Naive B cell (primary cell): ENCODE measurements at places on chromosomes 5 and 9.

DNA sequence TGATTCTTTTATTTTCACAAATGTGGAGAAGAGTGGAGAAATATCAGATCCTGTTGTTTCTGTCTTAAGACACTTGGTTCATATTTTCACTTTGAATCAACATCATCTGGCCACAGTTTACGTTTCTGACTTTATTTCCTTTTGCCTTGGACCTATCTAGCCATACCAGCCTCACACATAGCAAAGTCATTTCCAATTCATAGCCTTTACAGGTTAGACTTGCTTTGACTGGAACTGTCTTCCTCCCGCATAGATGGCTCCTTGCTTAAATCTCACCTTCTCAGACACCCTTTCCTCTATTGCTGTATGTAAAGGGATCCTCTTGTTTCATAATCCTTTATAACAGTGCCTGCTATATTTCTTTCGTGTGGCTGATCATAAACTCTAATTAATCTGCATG is 297.8 kb downstream of the SH3GL2 start:
- no peak overlapping the region for H3K4me3 ChIP-seq
- H3K27ac ChIP-seq: no peak overlapping the region
- H3K36me3 ChIP-seq: no peaks in the 10 kb centered on the region

DNA sequence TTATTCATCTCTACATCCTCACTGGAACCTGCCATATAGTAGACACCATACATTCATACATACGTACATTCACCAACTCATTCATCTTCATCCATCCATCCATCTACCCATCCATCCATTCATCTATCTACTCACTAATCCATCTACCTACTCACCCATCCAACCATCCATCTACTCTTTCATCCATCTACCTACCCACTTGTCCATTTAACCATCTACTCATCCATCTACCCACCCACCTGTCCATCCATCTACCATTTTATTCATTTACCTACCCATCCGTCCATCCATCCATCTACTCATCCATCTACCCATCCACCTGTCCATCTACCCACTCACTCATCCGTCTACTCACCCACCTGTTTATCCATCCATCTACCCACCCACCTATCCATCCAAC is 31.9 kb upstream of the LCP2 start:
- no peaks in the 10 kb centered on the region for H3K27me3 ChIP-seq
- no peak overlapping the region for H3K4me3 ChIP-seq
- DNase-seq: no peak
- no peaks in the 10 kb centered on the region for H3K36me3 ChIP-seq

GRCh38 chr5:54539001-54539400 is 21.4 kb downstream of the SNX18 start:
- H3K36me3 ChIP-seq: peaks cover 8% of the 10 kb centered on the region
- peak overlapping the region; percentile 3 for H3K4me3 ChIP-seq
- H3K27me3 ChIP-seq: no peaks in the 10 kb centered on the region
- DNase-seq: no peak

DNA sequence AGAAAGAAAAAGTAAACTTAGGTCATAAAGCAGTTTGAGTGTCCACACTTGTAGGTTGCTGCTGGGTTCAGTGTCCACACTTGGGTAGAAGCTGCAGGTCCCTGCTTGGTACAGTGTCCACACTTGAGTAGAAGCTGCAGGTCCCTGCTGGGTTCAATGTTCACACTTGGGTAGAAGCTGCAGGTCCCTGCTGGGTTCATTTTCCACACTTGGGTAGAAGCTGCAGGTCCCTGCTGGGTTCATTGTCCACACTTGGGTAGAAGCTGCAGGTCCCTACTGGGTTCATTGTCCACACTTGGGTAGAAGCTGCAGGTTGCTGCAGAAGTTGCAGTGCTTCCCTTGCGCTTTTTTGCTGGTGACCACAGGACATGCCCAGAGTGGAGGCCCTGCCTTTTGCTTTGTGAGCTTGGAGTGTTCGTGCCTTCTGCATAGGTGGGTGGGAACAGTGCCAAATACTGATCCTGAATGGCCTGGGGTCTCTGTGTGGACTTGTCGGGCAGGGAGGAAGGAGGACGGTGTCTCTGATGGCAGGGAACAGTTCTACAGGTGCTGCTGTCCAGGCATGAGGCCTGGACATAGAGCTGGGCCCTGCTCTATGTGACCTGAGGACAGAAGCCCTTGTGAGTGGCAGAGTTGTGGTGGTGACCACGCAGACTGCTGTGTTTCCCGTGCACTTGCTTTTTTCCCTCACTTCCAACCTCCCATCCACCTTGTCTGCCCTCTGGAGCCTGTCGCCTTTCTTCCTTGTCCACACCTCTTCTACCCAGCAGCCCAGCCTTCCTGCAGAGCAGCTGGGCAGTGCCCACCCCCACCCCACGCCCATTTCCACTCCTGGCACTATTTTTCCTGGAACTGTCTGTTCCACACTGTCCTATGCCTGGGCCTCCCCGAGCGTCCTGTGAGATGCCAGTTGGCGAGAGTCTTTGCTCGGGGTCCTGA is 120.8 kb downstream of the EHMT1 start:
- H3K27ac ChIP-seq: peak overlapping the region; percentile 97
- H3K4me1 ChIP-seq: peaks cover 30% of the 10 kb centered on the region
- peak overlapping the region; percentile 87 for H3K4me3 ChIP-seq
- no peak for DNase-seq
- H3K27me3 ChIP-seq: no peaks in the 10 kb centered on the region

GRCh38 chr9:126295082-126295477 is 31.5 kb upstream of the MVB12B start:
- no peak overlapping the region for H3K4me3 ChIP-seq
- no peak for DNase-seq
- H3K36me3 ChIP-seq: no peaks in the 10 kb centered on the region
- peak overlapping the region; percentile 38 for H3K27ac ChIP-seq
